Choroid plexus epithelial cell (primary cell): ENCODE measurements at places on chromosomes 7 and 10.
A peak's percentile ranks its signal among the peaks of the same experiment; 100 is the strongest.

DNA sequence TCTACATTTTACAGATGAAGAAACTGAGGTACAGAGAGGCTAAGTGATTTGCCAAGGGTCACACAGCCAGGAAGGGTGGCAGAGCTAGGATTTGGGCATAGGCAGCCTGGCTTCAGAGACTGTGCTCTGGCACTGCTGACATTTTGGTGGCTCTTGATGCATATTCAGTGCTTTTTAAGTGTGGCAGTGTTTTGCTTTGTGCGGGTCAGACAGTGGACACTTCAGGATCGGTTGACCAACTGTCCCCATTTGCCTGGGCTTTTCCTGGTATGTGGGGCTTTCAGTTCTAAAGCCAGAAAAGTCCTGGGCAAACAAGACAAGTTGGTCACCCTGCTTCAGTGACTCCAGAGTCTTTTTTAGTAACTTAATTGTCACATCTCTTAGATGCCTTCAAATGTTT, 35.0 kb downstream of the SUFU start:
- no peak for DNase-seq

GRCh38 chr7:28958235-28958979, at the start of gene TRIL:
Gene TRIL (minus strand): TSS chr7:28958330. CDS start chr7:28958046, 284 bp downstream.
- peak; percentile 69 for DNase-seq

- DNase-seq: no peak
Measured at GRCh38 chr10:93464776-93465388, 17.3 kb downstream of the MYOF start.

GRCh38 chr7:87188930-87189329, 30.6 kb downstream of the TMEM243 start:
- no peak for DNase-seq

GRCh38 chr7:139694389-139694676, 83.5 kb downstream of the HIPK2 start:
- DNase-seq: no peak

- no peak for DNase-seq
Measured at GRCh38 chr7:111871283-111871682, 309.0 kb upstream of the IMMP2L start.

- DNase-seq: no peak
Measured at GRCh38 chr7:71015252-71015900, 116.6 kb upstream of the GALNT17 start.

GRCh38 chr10:63027531-63027930, 105.6 kb upstream of the NRBF2 start:
- no peak for DNase-seq

- no peak for DNase-seq
Measured at GRCh38 chr7:103569621-103570305, 123.8 kb upstream of the SLC26A5 start.

- no peak for DNase-seq
Measured at GRCh38 chr10:57624856-57625592, 642.7 kb downstream of the IPMK start.

DNA sequence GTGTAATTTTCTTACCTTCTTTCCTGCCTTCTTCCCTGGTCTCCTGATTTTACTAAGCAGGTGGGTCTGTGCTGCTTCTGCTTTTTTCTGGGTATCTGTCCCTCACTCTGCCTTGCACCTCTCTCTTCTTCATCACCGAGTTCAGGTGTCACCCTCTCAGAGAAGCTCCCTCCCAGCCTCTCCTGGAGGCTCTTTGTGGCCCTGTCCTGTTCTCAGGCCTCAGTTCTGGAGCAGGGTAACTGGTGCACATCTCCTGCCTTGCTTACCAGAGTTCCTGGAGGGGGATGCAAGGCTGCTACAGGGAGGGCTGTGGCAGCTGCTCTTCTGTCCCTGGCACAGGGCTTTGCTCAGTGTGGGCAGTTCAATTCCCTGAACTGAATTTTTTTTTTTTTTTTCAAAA, 66.1 kb downstream of the RBM33 start:
- no peak for DNase-seq

- DNase-seq: peak; percentile 93
Measured at GRCh38 chr10:129096065-129096984, 370.7 kb upstream of the MGMT start.

- peak; percentile 43 for DNase-seq
Measured at GRCh38 chr10:86944471-86944870, 12.9 kb downstream of the MMRN2 start.

DNA sequence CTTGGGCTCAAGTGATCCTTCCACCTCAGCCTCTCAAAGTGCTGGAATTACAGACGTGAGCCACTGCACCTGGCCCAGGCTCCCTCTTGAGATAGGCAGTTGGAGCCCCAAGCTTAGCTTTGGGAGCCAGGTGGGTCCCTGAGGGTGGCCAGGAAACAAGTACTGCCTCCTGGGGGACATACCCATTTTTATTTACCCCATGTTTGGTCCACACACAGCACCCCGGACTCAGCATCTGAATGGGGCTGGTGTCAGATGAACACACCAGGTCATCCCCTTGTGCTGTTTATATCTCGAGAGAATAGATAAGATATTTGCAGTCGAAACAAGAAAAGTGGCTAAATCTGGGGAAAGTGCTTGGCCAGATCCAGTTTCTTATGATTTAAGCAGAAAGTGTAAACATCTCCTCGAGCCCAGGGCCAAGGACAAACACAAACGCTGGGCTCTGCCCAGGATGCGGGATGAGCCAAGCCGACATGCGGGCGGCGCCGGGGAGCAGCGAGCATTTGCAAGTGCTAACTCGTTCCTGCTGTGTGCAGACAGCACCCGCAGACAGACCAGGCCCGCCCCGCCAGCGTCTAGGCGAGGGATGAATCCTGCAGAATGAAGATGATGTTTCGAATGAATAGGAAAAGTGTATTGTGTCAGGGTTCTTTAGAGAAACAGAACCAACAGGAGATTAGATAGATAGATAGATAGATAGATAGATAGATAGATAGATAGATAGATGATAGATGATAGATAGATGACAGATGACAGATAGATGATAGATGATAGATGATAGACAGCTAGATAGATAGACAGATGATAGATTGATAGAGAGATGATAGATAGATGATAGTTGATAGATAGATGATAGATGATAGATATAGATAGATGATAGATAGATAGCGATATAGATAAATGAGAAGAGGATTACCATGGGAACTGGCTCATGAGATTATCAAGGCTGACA, 44.4 kb upstream of the OCM2 start:
- peak; percentile 8 for DNase-seq

GRCh38 chr7:69176841-69177240, 421.4 kb upstream of the AUTS2 start:
- no peak for DNase-seq

- no peak for DNase-seq
Measured at GRCh38 chr10:99595770-99596465, 24.3 kb downstream of the SLC25A28 start.

- no peak for DNase-seq
Measured at GRCh38 chr10:132997517-132998265, 55.3 kb upstream of the CFAP46 start.

DNA sequence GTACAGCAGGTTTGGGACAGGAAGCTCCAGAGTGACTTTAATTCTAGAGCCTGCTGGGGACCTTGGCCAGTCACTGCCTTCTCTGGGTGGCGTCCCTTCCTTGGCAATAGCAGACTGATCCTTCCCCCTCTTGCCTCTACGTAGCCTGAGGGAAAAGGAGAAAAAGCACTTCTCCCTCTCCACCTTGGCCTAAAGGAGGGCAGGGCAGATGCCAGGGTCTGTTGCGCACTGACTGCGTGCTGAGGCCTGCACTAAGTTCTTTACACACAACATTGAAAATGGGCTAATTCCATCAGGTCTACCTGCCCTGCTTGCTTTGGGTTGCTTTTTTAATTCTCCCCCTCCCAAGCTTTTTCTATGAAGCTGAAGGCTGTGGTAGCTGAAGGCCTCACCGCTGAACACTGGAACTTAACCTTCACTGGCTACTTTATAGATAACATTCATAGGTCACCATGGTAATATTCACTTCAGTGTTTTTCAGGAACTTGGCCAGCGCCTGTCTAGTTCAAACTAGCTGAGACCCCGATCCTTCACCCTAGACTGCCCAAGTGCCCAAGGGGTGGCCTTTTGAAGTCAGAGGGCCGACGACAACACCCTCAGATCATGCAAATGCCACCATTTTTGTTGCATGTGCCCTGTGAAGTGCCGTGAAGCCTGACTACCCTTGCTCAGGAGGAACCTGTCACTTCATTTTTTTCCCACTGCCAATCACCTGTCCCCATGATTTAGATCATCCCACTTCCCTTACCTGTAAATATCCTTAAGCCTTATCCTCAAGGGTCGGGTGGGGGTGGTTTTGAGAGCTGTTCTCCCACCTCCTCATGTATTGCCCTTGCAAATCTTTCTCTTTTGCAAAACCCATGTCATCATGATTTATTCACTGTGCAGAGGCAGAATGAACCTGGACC, 28.7 kb downstream of the PRF1 start:
- DNase-seq: no peak

DNA sequence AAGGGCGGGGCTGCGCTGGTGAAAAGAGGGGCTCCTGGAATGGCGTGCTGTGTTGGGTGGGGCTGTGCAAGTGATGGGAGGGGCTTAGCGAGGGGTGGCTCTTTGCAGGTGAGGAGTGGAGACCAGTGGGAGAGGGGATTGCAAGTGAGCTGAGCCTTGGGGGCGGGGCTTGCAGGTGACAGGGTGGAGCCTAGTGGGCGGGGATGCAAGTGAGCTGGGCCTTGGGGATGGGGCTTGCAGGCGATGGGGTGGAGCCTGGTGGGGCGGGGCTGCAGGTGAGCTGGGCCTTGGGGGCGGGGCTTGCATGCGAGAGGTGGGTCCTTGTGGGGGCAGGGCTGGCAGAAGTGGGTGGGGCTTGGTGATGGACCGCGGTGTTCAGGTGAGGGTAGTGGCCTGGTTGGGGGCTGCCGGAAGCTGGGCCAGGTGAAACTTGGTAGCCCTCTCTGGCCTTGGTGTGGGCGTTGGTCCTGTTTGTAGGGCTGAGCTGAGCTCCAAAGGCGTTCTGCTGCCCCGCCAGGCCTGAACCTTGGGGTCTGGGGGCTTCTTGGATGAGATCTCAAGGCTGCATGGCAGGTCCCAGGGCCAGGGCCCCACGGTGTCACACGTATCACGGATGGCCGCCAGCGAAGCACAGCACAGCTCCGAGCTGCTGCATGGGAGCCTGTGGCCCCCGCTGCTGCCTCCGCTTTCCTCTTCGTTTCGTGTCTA, 743 bp upstream of the PITRM1 start:
- no peak for DNase-seq

- peak; percentile 36 for DNase-seq
Measured at GRCh38 chr10:50275650-50276235, 24.4 kb upstream of the ASAH2 start.

GRCh38 chr10:92755725-92756124, 66.0 kb downstream of the HHEX start:
- DNase-seq: peak; percentile 46

DNA sequence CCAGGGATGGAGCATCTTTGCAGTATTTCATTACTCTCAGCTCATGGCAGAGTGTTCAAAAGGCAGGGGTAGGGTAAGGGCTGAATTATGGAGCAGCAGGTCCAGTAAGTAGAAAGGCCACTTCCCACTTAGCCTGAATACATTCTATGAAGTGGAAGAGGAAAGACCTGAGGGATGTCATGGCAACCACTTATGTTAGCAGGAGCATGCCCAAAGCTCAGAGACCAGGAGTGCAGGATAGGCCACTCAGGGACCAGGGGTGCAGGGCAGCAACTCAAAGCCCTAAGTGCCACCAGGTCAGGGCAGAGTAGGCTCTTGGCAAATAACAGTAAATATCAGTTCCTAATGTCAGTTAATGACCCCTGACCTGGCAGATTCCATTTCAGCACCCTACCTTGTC, 3.6 kb downstream of the SRI start:
- DNase-seq: no peak

- no peak for DNase-seq
Measured at GRCh38 chr10:71804077-71804476, 30.8 kb upstream of the VSIR start.

- DNase-seq: peak; percentile 6
Measured at GRCh38 chr7:19284136-19284535, 138.9 kb upstream of the FERD3L start.

- no peak for DNase-seq
Measured at GRCh38 chr10:122464250-122464510, 2.8 kb downstream of the HTRA1 start.

- DNase-seq: no peak
Measured at GRCh38 chr7:56537952-56538351, 421.7 kb upstream of the NUPR2 start.

GRCh38 chr10:6657669-6658068, 77.6 kb upstream of the PRKCQ start:
- no peak for DNase-seq

DNA sequence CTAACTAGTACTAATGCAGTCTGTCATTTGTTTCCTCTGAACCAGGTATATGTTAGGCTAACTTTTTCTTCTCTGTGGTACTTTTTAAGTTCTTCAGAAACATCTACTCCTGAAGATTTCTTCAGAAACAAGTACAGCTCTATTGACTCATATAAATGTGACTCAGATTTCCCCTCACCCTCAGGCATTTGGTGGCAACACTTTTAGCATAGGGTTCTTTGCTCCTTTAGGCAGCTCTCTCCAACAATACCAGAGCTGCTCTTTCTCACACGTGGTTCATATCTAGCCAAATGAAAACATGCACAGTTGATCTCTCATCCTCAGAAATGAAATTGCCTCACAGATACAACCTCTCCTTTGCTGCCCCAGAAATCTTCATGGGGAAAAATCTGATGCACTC, 939.8 kb downstream of the SORCS1 start:
- peak; percentile 32 for DNase-seq

DNA sequence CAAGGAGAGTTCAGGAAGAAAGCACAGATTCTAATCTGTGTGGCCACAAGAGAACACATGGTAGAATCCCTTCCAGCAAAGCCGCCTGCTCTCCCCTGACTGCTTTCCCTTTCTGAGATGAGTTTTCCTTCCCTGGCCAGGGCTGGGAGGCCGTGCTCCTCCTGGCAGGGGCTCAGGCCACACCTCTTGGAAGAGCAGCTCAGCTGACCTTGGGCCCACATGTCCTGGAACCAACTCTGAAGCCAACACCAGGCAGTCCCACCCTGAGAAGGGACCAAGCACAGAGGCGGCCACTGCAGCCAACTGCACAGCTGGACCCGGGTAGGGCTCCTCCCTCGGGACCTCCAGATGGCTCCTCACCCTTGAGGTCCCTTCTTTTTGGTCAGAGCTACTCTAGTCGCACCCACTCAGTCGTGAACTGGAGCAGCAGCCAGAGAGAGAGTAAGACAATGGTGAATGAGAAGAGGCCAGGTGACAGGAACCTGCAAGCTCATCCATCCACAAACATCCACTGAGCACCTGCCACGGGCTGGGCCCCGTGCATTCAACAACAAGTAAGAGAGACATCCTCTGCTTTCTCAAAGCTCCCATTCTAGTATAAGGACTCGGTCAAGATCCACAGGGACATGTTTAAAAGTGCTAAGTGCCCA, 40.3 kb downstream of the FAM53B start:
- DNase-seq: peak; percentile 44

GRCh38 chr10:58980826-58981415, 195.5 kb upstream of the PHYHIPL start:
- DNase-seq: no peak

- no peak for DNase-seq
Measured at GRCh38 chr10:14311206-14311957, 19.3 kb downstream of the FRMD4A start.

DNA sequence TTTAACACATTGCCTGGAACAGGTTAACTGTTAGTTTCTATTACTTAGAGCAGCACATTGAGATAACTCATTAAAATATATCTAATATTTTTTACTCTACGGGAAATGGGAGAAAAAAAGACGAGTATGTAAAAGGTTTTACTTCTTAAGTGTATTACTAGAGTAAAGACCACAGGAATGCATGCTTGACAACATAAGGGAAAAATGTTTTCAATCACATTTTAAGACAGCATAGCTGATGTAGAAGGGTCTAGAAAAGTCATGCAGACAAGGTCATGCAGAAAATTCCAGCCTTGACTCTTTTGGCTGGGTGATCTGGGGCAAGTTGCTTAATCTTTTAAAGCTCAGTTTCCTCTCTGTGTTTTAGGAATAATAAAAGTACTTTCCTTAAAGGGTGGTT, 806.2 kb downstream of the CNTNAP2 start:
- peak; percentile 81 for DNase-seq
